ENCODE measurements at places on chromosomes 7 and 10.

- no peak for DNase-seq
Observed at GRCh38 chr10:70832221-70832620, 16.5 kb downstream of the SGPL1 start.

DNA sequence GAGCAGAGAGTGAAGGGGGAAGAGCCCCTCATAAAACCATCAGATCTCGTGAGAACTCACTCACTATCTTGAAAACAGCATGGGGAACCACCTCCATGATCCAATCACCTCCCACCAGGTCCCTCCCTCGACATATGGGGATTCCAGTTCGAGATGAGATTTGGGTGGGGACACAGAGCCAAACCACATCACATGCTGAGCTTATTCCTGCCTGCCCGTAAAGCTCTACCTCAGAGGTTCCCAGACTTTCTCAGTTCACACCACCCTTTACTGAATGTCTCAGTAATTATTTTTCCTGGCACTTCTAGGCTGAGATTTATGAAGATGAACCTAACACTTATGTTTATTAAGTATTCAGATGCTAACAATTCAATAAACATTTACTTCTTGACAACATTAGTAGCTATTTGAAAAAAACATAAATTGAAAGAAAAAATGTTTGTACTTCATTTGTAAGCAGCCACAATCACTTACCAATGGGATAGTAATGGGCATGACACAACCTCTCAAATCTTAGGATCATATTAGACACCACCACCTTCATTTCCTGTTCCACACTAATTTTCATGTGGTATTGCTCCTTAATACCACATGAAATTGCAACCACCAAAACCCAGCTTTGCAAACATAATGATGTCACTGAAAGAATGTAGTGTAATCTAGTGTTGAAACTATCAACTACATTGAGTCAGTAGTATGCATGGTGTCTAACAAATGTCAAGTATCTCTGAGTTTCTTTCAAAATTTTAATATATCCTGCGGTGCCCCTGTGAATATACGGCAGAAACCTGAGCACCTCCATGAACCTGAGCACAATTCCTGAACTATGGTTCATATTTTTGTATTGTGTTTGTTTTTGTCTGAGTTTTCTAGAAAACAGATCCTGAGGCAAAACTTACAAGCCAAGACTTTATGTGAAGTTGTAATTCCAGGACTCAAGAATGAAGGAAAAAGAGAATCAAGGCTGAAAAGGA is 4.5 kb upstream of the DGKI start:
- no peak for DNase-seq

DNA sequence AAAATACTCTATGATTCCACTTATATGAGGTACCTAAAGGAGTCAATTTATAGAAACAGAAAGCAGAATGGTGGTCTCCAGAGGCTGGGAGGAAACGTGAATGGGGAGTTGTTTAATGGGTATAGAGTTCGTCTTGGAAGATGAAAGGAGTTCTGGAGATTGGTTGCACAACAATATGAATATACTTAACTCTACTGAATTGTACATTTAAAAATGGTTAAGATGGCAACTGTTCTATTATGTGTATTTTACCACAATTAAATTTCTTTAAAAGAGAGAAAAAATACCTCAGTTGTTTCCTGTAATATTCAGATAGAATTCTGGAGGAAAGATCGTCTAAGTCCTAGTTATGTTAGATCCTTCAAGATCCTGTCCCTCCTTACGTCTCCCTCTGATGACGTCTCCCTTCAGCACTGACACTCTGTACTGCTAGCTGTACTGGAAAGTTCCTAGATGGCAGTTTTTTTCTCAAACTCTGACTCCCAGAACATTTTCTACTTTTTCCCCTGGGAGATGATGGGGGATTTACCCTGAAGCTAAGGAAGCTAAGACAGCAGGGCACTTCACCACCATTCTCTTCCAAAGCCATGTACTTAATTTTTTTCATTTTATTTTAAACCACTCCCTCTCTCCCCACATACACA is 53.2 kb upstream of the CAV2 start:
- no peak for DNase-seq

GRCh38 chr7:50720295-50720694 is 62.4 kb downstream of the GRB10 start:
- no peak for DNase-seq

DNA sequence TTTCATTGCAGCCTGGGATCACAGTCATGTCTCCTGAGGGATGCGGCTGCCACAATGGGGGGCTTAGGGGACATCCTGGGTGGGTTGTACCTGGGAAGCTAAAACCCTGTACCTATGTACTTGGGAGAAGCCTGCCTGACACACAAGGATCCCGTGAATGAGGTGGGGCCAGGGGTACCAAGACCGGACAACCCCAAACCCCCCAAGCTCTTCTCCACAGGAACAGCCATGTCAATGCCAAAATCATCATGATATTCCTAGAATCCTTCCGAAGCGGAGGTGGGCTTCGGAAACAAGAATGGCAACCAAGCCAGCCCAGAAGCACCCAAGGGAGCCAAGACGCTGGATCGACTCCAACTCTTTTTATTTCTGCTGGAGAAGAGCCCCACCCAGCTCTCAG is 260.3 kb upstream of the TCERG1L start:
- DNase-seq = no peak

- no peak for DNase-seq
Observed at GRCh38 chr7:145434811-145435210, 599.0 kb upstream of the TPK1 start.

GRCh38 chr10:22824984-22825383 is 102.9 kb upstream of the ARMC3 start:
- no peak for DNase-seq
